CD4-positive, alpha-beta T cell treated with Interleukin-4 for 1 hour (primary cell): ENCODE measurements at places on chromosomes 5 and 9.

- DNase-seq, result no peak
Measured at GRCh38 chr9:101191723-101192122, 163.2 kb downstream of the PLPPR1 start.

DNA sequence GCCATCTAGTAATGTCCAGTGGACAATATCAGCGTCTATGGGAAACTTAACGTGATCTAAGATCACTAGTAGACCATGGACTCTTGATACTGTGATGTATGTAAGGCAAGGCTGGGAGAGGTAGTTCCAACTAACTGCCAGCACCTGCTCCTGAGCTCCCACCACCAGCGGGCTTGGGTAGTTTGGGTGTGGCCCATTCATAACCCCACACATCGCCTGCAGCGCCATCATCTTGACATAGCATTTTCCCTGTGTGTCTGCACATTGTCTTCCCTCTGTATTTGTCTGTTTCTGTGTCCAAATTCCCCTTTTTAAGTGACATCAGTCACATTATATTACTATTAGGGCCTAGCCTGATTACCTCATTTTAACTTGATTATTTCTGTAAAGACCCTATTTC lies 28.1 kb upstream of the GSN start:
- DNase-seq, result no peak

DNA sequence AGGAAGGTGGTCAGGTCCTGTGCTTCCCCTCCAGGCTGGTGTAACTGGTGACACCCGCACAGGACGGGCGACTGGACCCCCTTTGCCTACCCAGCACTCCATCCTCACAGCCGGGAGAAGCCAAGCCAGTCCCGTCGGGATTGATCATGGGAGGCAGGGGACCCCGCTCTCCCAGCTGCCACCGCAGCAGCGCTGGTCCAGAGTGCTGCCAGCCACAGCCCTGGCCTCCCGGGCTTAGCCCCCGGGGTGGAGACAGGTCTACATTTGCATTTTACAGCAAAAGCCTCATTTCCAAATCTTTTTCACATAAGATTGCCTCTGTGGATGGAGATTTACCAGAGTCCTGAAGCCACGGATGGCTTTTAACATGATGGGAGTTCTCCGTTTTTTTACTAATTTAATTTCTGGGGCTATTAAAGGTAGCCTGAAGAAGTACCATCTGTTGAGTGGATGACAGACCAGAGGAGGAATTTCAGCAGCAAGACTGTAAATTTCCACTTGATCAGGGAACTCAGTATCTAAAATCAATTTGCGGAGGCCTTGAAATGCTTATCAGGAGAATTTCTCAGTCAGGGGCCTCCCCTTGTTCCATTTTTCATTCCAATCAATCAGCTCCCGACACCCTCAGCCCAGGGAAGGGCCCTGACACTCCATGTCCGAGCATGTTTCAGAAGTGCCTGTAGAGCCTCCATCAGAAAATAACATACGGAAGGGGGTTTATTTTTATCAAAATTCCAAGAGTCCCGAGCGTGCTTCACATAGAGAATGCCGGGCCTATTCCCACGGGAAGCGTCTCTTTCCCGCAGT lies 80.6 kb downstream of the OLFM1 start:
- DNase-seq, result no peak

DNA sequence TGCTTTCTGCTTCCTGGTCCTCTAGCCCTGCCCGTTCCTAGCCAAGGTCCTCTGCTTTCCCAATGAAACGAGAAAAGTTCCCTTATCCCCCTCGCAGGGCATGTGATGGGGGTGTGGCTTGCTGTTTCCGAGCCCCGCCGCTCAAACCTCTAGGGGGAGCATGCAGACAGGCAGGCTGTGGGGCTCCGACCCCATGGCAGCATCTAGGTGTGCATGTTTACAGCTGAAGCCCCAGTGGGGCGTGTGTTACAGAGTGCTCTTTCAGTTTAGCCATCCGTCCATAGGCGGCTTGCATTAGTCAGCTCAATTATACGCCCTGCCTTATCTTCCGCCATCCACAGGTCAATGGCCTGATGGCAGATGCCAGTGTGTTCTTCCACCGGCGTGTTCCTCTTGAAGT lies 48.3 kb upstream of the SPATA31E1 start:
- no peak for DNase-seq

GRCh38 chr5:164244-164643 lies 27.1 kb upstream of the LRRC14B start:
- no peak for DNase-seq
